DMS79 (cell line): ENCODE measurements at places on chromosomes 6 and 20.

DNA sequence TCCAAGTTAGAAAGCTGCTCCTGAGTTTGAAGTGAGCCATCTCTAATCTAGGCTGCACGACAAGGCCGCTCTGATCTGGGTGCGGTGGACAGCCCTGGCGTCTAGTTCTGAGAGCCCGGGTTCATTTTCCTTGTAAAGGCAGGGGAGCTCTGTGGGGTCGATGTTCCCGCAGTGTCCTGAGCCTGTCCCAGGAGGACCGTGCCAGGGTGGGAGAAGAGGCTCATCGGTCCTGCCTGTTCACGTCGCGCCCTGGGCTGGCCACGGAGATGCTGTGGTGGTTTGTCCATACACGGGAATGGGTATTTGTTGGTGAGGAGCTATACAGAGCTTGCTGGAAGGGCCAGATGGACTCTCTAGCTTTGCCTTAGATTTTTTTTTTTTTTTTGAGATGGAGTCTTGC is 27.0 kb downstream of the PSMG4 start:
- DNase-seq = no peak

DNA sequence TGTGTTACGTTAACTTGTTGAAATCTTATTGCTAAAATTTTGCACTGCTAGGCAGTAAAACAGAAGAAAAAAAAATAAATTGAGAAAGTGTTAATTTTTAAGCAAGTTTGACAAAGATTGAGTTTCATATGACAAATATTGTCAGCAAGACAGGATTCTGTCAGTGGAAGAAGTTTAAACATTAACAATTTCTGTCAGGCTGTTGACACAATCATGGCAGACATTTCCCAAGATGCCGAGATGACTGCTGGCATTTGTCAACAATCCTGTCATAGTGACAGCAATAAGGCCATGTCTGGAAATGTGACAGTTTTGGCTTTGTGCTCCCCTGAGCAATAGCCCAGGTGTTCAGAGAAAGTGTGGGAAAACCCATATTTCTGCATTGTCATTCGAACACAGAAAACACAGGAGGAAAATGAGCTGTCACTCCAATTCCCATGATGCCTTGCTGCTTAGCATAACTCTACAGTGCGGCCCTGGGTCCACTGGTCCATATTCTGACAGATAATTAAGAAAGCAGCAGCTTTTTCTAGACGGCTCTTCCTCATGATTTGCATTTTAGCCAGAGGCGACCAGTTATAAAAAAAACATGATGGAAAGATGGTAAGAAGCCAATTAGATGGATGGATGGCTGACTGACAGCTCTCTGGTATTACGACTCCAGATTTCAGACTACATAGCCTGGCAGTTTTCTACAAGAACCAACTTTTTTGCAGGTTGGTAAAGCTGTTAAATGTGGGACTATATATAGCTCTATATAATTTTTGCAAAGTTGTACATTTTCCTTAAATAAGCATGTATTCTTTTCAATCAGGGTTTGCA is 43.6 kb upstream of the DEFB112 start:
- no peak for DNase-seq

GRCh38 chr6:3284436-3284876 is 25.7 kb downstream of the PSMG4 start:
- DNase-seq = no peak

DNA sequence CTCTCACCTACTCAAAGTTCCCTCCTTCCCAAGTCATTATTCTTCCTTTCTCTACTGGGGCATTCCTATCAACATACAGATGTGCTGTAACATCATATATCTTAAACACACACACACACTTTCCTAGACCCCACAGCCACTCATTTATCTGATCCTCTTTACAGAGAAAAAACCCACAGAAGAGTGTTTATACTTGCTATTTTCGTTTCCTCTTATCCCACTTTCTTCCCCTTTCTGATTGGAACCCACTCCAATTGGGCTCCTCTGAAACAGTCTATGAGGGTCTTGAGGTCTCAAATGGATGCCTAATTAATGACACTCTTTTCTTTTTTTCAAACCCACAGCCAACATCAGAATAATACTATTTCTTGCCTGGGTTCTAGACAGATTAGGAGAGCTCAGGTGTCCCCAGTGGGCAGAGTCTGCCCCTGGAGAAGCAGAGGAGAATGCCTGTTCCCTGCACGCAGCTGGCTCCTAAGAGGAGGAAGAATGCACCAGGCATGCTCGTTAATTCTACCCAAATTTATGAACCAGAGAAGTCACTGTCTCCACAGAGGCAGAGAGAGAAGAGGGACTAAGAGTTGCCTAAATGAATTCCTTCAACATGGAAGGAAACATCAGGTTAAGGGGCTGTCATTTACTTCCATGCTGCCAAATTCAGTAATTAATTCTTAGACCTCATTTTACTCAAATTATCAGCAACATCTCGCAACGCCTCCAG is 65.9 kb downstream of the CRYBG1 start:
- no peak for DNase-seq

DNA sequence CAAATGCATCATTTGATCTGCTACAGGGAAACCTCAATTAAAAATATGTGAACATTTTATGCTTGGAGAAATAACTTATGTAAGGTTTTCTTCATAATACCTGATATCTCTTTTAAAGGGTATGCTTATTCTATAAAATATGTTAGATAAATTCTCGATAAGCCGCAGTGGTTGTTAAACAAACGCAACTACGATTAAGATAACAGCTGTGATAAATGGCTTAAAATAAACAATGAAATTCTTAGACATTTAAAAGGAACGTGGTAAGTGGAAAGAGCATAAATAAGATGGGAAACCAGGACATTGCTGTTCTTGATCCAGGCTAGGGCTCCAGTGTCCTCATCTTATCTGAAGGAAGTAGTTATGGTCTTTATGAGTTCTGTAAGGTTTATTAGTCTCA is 415.9 kb downstream of the CD83 start:
- no peak for DNase-seq
